ENCODE measurements at places on chromosomes 11 and 22.

DNA sequence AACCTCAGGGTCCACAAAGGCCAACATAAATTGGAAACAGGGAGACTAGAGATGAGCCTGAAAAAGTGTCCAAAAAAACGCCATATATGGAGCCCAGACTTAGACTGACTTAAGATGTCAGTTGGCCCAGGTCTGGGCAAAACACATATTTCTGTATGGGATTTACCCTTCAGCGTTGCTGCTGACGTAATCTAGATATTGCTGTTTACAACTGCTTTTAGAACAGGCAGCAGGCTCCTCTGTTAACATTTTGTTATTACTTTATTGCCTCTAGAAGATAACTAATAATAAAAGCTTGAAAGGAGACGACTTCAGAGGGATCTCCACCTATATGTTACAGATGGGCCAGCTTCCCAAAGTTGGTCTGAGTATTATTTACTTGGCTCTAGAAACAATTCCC is 8.7 kb downstream of the ME3 start:
- no peak for DNase-seq

GRCh38 chr11:127205688-127206217 is 205.2 kb upstream of the KIRREL3 start:
- DNase-seq = no peak

- no peak for DNase-seq
These were observed 208.4 kb downstream of the BRD1 start for GRCh38 chr22:49619301-49619700.

GRCh38 chr11:44624761-44625221 is 59.3 kb downstream of the CD82 start:
- DNase-seq = no peak

DNA sequence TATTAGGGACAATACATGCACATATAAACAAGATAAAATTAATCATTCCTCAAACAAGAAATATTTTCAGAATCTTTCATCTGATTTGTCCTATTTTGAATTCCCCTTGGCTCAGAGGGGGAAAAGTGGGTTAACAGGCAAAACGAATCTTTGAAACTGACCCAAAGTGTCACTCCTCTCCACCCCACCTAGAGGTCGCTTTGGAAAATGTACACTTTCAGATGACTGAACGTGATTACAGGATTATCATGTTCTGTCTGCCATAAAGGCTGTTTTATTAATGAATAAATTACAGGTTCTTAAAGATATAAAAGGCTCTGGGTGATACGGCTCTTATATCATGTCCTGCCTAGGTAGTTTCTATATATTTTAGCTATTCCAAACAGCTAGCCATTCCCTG is 1735.0 kb downstream of the LRRC4C start:
- DNase-seq = no peak

GRCh38 chr22:40436505-40437431 is 66.4 kb downstream of the SGSM3 start:
- DNase-seq = peak; percentile 90

GRCh38 chr11:94909371-94909820 is 64.0 kb downstream of the CWC15 start:
- DNase-seq = peak; percentile 14

DNA sequence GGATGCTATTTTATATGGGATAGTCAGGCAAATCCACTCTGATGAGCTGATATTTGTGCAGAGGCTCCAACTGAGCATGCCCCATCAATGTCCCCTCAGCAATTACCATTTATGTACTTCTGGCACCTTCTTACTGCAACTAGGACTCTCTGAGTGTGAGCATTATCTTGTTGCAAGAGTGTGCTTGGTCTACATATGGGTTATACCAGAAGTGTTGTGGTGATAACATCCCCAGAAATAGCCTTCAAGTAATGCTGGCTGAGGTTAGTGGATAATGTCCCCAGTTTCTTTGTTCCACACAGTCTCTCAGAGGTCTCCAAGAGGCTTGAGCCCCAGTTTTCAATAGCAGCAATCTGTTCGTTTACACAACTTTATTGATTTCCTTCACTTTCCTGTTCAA is 408.6 kb downstream of the JRKL start:
- no peak for DNase-seq

DNA sequence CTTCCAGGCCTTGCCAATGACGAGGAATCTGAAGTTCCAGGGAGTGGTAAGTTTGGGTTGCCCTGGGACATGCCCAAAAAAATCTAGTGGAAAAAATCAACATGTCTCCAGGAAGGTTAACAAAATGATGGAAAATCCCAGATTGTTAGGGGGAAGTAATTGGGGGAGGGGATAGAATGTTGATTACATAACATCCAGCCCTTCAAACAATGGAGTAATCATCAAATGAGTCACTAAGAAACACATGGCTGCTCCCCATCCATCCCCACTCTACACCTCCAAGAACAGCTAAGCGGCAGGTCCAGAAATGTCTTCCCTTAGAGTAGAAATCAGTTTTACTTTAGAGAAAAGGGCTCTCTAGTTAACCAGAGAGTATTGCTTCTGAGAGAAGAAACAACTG is 94.9 kb downstream of the ETS1 start:
- DNase-seq = peak; percentile 21

- DNase-seq = no peak
These were observed 22.6 kb downstream of the KCNJ5 start for GRCh38 chr11:128913806-128914205.

- no peak for DNase-seq
These were observed 21.5 kb upstream of the EFCAB6 start for GRCh38 chr22:43833286-43834240.

DNA sequence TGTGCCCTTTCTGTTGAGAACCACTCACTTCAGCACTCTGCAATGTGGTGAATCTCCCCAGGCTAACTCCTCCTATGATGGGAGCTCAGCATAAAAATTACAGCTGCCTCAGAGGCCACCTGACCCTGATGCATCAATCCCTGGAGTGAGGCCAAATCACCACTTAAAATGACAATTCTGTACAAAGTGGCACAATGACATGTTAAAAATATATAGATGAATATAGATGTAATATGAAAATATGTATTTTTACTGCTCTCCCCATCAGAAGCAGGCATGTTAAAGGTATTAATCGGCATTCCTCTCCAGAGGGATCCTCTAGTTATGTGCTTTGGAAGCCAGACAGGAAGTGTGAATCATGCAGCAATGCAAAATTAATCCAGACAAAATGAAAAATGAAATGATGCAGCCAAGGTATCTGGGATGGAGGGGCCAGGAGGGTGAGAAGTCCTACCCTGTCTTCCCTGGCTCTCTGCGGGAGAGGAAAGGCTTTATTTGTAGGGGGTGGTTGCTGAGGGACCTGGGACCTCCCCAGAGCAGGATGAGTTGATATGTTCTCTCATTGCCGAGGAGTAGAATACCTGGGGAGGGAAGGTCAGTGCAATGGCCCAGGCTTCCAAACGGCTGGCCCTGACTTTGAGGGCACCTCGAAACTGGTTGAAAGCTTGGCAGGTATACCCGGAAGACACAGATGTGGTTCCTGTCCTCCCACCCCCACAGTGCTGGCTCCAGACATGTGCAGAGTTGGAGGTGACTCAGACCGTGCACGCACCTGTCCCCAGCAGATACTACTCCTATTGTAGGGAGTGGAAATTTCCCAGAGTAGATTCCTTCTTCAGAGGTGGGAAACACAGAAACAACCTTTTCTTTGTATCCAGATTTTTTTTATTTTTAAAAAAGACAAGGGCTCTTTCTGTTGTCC is 347.9 kb upstream of the NCAM1 start:
- peak; percentile 52 for DNase-seq

DNA sequence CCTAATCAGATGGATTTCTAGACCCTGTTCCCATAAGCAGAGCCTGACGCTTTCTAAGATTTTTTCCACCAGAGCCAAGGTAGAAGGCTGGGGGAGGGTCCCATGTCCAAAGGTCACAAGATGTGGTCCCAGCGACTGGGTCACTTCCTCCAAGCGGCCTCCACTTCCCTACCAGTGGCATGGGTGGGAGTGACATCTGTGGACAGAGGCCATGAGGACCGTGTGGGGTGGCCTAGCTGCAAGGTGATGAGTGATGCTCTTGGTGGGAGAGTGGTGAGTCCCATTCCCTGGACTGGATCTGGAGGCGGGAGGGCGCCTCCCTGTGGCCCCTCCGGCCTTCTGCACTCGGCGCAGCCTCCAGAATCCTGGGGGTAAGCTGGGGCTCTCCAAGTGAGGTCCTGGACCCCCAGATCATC is 32.4 kb upstream of the PRR5 start:
- peak; percentile 76 for DNase-seq

- no peak for DNase-seq
These were observed 135.9 kb downstream of the FDX1 start for GRCh38 chr11:110565357-110566336.

DNA sequence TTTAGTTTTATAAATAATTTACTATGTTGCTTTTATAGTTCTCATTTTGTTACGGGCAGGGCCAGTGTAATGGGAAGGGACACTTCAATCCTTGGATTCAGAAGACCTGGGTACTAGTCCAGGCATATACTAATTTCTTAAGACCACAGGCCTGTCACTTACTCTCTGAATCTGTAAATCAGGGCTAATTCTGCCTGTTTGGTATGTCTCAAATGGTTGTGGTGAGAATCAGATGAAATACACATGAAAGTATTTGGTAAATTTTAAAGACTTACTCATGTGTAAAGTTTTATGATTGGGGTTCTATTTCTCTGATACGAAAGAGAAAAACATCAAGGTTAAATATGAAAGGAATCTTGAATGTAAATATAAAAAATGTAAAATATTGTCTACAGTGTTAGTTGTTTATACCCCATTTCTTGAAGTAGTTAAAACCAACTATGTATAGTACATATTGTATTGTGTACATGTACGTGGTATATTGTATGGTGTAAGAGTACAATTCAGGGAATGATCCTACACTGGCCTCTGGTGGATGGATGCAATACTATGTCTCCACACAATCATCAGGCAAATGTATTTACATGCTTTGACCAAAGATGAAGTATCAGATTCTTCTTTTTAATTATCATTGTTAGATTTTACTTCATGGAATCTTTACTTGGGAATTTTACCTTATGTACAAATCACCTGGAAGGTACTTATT is 24.5 kb upstream of the RAG2 start:
- peak; percentile 12 for DNase-seq

DNA sequence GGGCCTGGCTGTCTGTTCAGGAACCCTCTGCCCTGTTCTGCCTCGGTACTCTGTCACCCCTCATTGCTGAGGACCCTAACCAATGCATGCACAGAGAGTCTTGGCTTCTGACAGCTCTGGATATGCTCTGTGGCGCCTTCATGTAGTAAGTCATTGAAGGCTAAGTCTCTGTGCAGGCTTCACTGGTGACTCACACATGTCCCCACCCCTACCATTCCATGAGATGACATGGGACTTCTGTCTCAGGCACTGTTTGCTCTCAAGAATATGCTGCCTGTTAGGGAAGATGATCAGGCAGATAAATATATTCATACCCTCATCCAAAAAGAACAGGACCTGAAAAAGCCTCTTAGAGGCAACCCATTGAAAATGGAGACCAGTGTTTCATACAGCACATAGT is 43.6 kb upstream of the HORMAD2 start:
- no peak for DNase-seq

- DNase-seq = no peak
These were observed 16.9 kb downstream of the RTCB start for GRCh38 chr22:32395107-32395506.

- DNase-seq = peak; percentile 21
These were observed 10.0 kb downstream of the LGR4 start for GRCh38 chr11:27462543-27462942.

- DNase-seq = no peak
These were observed 9.4 kb downstream of the IFITM10 start for GRCh38 chr11:1740786-1741530.

GRCh38 chr11:72439455-72439854 is 5.1 kb upstream of the CLPB start:
- peak; percentile 57 for DNase-seq

- DNase-seq = no peak
These were observed 50.4 kb downstream of the DENND5A start for GRCh38 chr11:9214765-9215164.

DNA sequence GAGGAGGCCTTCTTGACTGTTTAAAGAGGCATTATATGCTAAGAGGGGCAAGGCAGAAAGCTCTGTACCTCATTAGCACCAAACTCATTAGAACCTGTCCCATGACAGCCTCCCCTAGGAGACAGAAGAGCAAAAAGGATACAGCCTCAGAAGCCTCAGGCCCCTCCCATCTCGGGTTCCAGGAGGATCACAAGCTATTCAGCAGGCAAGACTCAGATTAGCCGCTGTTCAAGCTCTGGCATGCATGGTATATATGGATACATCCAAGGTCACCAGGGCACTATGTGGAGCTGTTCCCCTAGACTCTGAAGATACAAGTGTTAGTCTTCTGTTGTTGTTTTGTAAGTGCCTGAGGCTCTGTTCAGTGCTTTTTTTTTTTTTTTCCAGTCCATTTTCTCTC is 32.1 kb downstream of the ATXN10 start:
- no peak for DNase-seq

GRCh38 chr11:107413352-107413751 is 44.3 kb downstream of the CWF19L2 start:
- no peak for DNase-seq

GRCh38 chr11:10349806-10350205 is 44.9 kb downstream of the ADM start:
- no peak for DNase-seq

DNA sequence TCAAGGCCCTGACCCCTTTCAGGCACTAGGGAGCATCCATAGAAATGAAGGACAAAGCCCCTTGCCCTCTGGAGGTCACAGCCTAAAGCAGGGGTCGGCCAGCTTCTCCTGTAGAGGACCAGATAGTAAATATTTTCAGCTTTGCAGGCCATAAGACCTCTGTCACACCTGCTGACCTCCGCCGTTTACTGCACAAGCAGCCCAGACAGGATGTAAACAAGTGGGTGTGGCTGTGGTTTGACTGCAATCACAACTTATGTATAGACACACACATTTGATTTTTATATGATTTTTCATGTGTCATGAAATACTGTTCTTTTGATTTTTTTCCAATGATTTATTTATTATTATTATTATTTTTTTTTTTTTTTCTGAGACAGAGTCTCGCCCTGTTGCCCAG is 34.3 kb downstream of the KIAA1671 start:
- no peak for DNase-seq

DNA sequence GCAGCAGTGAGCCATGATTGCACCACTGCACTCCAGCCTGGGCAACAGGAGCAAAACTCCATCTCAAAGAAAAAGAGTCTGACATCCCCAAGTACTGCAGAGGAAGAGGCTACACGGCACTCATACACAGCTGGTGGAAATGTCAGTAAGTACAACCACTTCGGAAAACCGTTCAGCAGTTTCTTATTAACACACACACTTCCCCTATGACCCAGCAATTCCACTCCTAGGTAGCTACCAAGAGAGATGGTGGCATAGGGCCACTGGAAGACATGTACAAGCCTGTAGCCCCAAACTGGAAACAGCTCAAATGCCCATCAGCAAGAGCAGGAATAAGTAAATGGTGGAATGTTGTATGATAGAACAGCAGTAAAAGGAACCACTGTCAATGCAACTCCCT is 3.3 kb downstream of the DRAP1 start:
- no peak for DNase-seq

GRCh38 chr11:34136420-34136819 is 31.0 kb downstream of the NAT10 start:
- DNase-seq = no peak

DNA sequence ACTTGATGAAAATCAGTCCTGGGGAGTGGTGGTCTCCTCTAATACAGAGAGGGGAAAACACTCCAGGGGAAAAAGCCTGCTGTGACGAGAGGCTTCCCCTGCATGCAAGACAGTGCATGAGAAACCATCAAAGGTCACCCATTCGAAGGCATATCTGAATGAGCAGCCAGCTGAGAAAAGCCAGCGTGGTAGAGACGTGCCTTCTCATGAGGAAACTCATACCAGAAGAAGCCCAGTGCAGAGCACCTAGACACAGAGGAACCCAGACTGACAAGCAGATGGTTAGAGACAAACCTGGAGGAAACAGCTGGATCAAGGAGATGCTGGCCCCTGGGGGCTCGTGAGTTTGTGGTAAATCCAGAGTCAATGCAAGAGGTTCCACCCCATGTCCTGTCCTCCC is 534.8 kb downstream of the BRD1 start:
- DNase-seq = no peak
